ENCODE measurements at places on chromosomes 5 and 9.

- peak; percentile 60 for DNase-seq
These were observed 29.3 kb downstream of the CDHR2 start for GRCh38 chr5:176578391-176578808.

- DNase-seq = no peak
These were observed 4.7 kb upstream of the VAV2 start for GRCh38 chr9:133996531-133997520.

DNA sequence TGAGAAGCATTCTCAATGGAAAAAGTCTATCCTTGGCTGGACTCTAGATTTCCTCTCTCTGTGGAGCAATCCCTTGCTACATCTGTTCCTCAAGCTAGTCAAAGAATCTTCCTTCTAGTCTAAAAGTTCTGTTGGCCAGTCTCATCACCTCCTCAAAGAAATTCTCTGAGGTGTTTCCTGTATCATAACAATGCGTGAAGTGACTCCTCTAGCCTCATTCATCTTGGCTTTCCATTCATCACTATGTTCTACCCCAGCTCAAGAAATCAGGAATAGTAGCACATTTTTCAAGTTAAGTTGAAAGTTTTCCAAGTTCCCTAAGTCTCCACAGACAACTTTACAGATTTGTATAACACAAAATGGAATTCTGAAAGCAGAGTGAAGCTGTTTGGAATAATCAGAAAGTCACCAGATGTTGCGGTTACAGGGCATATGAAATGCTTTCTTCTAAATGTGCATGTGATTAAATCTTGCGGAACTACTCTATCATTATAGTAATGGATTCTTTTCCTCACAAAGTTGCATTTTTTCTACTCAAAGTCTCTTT, 176.6 kb upstream of the FREM1 start:
- no peak for DNase-seq

DNA sequence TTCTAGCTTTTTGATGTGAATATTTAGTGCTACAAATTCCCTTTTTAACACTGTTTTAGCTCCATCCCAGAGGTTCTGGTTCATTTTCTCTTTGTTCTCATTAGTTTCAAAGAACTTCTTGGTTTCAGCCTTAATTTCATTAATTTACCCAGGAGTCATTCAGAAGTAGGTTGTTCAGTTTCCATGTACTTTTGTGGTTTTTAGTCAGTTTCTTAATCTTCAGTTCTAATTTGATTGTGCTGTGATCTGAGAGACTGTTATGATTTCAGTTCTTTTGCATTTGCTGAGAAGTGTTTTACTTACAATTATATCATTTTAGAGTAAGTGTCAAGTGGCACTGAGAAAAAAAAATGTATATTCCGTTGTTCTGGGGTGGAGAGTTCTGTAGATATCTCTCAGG, 240.1 kb upstream of the RASA1 start:
- no peak for DNase-seq

DNA sequence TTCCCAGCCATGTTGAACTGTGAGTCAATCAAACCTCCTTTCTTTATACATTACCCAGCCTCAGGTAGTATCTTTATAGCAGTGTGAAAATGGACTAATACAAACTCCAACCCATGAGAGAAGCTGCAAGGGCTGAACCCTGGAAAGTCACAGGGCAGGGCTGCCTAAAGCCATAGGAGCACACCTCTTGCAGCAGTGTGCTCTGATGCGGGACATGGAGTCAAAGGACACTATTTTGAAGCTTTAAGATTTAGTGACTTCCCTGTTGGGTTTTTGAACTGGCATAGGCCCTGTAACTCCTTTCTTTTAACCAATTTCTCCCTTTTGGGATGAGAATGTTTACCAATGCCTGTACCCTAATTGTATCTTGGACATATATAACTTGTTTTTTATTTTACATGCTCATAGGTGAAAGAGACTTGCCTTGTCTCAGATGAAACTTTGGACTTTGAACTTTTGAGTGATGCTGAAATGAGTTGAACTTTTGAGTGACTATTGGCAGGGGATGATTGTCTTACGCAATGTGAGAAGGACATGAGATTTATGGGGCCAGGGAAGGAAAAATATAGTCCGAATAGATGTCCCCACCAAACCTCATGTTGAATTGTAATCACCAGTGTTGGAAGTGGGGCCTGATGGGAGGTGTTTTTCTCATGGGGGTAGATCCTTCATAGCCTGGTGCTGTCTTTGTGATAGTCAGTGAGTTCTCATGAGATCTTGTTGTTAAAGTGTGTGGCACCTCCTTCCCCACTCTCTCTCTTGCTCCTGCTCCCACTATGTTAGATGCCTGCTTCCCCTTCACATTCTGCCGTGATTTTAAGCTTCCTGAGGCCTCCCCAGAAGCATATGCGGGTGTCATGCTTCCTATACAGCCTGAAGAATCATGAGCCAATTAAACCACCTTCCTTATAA, 159.5 kb upstream of the SPEF2 start:
- DNase-seq = no peak

GRCh38 chr9:87570000-87570908, 72.6 kb downstream of the DAPK1 start:
- DNase-seq = no peak

GRCh38 chr5:1550287-1551076, 26.7 kb upstream of the LPCAT1 start:
- DNase-seq = no peak

- no peak for DNase-seq
These were observed 59.7 kb upstream of the NEURL1B start for GRCh38 chr5:172581315-172581714.

- DNase-seq = peak; percentile 58
These were observed 1.5 kb upstream of the CLIC3 start for GRCh38 chr9:136997830-136998234.

GRCh38 chr5:154449786-154450185, 4.0 kb downstream of the SAP30L start:
- no peak for DNase-seq

DNA sequence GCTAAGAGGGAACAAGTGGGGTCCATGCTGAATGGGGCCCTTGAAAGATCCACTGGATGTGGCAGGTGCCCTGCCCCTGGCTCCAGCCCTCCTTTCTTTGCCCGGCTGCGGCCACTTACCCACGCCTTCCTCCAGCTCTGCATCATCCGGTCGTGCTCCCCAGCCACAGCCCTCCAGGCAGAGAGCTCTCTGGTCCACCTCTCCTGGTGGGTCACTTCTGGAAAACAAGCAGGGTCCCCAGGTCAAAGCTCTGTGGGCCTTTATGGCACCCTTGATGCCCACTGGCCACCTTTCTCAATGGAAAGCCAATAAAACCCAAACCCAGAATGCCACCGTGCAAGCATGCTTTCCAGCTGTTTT, 45.0 kb downstream of the SECISBP2 start:
- DNase-seq = no peak

- no peak for DNase-seq
These were observed 130.5 kb downstream of the SCAMP1 start for GRCh38 chr5:78490709-78491485.

GRCh38 chr9:91429501-91429900, 5.9 kb upstream of the NFIL3 start:
- no peak for DNase-seq

DNA sequence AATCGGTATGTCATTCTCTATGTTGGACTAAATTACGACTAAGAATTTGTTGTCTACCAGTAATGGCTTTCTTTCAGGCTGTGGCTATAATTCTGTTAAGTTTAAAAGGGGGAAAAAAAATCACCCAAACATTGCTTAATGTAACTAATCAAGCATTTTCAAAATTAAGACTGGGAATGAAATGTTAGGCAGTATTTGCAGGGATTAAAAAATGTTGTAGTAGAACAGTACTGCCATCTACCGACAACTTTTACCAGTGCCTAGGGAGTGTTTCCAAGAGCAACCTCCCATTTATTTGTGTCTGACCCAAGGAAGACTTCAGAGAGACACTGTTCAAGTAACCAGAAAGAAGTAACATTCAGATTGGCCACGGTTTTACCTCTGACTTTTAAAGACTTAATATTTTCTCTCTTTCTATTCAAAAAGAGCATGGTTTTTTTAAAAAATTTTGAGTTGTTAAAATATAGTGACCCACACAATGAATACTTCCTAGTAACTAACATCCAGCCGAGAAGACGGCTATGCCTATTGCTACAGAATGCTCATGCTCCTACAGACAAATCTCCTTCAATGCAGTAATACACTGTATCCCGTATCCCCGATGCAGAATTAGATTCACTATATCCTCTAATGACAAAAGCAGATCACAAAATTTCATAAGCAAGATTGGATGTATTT, 92.4 kb downstream of the ARL15 start:
- DNase-seq = peak; percentile 14

DNA sequence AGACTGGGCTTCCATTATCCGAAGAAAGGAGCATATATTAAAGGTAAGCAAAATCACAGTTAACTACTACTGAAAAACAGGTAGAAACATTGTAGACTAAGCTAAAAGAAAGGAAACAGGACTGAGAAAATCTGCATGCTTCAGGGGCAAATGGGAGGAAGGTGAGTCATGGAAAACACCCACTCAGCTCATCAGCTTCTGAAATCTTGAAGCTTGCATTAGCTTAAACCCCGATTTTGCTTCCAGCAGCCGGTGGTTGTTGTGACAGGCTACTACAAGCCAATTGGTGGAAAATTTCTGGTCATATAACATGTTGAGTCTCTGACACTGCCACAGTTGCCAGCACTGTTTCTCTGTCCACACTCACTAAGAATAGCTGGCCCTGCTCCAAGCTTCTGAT, 179.6 kb upstream of the PUM3 start:
- peak; percentile 11 for DNase-seq

GRCh38 chr5:131252824-131253171, 11.1 kb upstream of the CDC42SE2 start:
- peak; percentile 90 for DNase-seq

DNA sequence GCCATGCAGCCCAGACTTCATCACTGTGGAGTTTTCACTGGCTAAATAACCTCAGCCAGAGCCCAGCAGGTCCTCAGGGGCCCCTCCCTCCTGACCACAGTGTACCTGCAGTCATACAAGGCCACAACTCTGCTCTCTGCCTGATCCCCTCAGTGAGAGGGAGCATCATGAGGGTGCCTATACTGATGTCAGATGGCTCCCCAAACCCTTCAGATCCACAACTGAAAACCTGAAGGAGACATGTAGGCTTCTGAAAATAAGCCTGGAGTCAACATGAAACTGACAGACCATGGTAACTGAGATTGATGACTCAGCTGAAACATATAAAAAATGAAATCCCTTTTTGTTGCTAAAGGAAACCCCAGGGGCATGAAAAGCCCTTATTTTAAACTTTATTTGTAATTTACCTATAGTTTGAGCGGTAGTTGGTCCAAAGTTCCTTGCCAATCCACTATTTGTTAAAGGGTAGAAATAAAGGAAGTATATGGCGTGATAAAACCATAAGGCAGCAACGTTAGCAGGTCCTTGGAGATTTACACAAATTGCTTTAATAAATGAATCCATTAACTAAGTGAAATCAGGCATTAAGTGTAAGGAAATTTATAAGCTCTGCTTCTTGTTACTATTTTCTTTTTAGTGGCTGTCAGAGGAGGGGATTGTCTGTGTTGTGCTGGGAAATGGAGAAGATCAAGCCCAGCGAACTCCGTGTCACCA, 68.3 kb downstream of the FGF1 start:
- DNase-seq = peak; percentile 49

GRCh38 chr5:24642022-24642421, 2.8 kb downstream of the CDH10 start:
- no peak for DNase-seq

- peak; percentile 18 for DNase-seq
These were observed 30.3 kb downstream of the FOXD1 start for GRCh38 chr5:73418244-73418691.

DNA sequence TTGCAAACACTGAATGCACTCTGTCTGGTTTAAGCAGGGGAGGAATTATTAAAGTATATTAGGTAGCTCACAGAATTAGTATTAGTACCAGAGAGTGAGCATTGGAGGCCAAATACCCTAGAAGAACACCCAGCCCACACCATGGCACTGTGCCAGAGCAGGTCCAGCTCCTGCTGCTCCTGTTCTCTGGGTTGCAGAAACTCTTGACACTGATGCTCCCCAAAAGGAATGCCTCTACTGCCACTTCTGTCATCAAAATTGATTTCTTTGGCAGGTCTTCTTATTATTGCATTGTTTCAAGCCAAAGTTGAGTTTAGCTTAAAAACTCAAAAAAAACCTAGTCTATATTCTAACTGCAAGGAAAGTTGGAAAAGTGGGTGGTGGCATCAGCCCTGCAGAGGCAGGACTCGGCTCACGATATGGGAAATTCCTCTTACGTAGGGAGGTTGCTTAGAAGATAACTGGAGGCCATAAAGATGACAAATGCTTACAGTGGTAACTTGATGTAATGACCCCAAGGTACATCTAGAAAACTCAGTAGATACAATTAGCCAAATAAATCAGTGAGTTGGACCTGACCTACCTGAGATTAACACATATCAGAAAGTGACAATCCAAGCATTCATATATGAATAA, 123.4 kb downstream of the CD180 start:
- DNase-seq = no peak

DNA sequence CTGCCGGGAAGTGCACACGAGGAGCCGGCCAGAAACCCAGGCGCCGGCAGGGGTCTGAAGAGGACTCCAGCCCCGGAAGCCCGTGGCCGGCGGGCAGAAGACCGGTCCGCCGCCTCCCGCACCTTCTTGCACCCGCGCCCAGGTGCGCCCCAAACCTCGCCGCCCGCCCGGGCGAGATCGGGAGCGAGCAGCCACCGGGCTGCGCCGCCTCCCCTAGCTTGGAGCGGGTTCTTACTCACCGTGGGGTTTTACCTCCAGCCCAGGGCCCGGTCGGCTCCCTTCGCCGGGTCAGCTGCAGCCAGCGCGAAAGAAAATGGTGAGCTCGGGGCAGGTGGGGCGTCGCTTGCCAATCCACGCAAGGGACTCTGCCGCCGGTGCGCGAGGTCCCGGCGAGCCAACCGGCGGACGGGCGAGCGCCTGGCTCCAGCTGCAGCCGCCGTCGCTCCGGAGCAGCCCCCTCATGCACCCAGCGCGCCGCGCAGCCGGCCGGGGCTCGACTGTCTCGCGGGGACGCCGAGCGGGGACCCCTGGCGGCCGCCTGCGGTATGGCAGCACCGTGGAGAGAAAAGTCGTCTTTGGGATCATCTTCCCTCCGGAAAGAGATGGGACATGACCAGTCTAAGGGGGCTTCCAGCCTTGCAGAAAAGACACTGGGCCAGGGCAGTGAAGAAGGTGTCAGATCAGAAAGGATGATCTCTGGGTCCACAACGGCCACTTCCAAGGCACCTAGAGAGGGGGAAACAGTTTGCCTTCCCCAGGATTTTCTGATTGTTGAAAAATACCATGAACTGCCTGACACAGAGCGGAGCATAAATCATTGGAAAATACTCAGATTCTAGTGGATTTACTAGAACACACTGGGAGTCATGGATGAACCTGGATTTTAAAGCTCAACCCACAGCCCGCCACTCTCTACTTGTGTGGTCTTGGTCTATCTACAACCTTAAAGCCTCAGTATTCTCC, at the start of gene MOB3B:
TSS of gene MOB3B (minus strand) at position 499 of the 963 bp plus-strand sequence. CDS start 74,264 bp downstream, outside the sequence.
- peak; percentile 82 for DNase-seq

- DNase-seq = no peak
These were observed 583.5 kb upstream of the TUSC1 start for GRCh38 chr9:26261503-26262330.

- DNase-seq = no peak
These were observed 41.4 kb upstream of the LRRC14B start for GRCh38 chr5:149745-150485.

- DNase-seq = no peak
These were observed 13.0 kb downstream of the SNX24 start for GRCh38 chr5:122858451-122858850.
